ENCODE measurements at places on chromosomes 11 and 22. TPM values are rescaled to one million over a fixed set of nuclear protein-coding genes. Genes with fewer than 3 reads are reported as not detected.

Gene ABTB2
- total RNA-seq = 3.2 TPM

Gene SLC25A17
- total RNA-seq = 13.8 TPM

Gene MMP10
- 0.23 TPM for total RNA-seq

Gene RASL10A
- 0.72 TPM for total RNA-seq

Gene ACRV1
- total RNA-seq = not detected

Gene ISX
- total RNA-seq = not detected

Gene FXYD6
- total RNA-seq = 59.0 TPM

Gene ADAMTS8
- 39.1 TPM for total RNA-seq

Gene VSIG10L2
- not detected for total RNA-seq

Gene OR2AG1
- not detected for total RNA-seq

Gene DAGLA
- 6.0 TPM for total RNA-seq

Gene OR6T1
- not detected for total RNA-seq
